ENCODE measurements at places on chromosomes 16 and 17.
A peak's percentile ranks its signal among the peaks of the same experiment; 100 is the strongest.

GRCh38 chr17:27506348-27507218 is 50.3 kb downstream of the KSR1 start:
- peak; percentile 96 for DNase-seq

GRCh38 chr17:75823257-75824041 is 20.8 kb downstream of the UNC13D start:
- no peak for DNase-seq

GRCh38 chr16:12819126-12820117 is 15.7 kb upstream of the CPPED1 start:
- DNase-seq, result peak; percentile 41

DNA sequence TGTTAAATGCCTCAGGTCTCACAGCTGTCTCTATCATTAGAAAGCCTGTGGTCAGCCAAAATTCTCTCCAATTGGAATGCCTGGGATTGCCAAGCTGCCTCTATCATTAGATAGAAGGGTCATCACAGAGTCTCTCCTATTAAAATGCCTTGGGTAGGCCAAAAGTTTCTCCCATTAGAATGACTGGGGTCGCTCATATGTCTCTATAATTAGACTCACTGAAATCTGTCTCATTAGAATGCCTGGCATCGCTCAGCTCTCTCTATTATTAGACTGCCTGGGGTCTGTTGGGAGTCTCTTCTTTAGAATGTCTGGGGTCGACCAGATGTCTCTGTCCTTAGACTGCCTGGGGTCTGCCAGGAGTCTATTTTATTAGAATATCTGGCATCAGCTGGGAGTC is 2265.1 kb downstream of the TP53TG3F start:
- no peak for DNase-seq

DNA sequence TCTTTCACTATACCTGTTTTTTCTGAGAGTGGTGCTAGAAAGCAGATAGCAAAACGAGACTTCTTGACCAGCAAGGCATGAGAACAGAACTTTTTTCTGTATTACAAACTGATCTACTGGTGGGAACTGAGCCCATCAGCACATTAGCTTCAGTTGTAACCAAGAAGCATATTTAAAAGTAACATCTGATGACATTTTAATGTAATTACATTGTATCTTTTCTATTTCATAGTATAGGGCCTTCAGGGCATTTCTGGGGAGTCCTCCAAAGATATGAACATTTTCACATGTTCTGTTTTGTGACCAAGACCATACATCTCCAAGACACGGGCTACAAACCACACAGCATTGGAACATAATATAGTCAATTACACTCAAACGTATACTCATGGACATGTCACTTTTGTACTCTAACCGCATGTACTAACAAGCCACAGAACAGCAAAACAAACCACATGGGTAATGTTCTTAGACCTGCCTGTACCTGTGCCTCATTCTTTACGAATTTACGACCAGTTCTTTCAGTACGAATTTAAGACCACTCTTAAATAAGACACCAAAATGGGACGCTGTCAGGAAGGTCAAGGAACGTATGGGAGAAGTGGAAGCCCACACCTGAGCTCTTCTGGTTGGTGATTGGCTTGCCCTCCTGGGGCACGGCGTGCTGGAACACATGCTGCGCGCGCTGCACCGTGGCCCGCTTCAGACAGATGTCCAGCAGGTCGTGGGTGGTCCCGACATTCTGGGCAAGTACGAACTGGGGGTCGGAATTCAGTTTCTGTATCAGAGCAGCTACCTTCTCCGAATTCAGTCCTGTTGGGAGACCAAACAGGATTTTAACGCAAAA is 825 bp downstream of the BLMH start:
- DNase-seq, result peak; percentile 81

DNA sequence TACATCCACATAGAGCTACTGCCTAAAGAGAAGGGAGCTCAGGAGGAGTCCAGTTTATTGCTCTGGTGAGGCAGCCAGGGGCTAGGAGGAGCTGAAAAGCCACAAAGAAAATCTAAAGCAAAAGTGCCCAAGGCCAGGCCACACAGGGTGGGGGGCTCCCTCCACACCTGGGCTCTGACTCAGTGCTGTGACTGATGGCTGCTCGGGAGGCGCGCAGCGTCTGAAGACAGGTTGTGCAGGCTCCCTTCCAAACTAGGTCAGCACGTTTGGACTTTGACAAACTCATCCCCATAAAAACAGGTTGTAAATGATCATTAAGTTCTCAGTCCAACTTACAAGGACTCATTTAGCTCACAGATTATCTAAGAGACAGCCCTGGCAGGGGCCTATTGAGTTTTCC is 22.2 kb upstream of the LCMT1 start:
- DNase-seq, result no peak

GRCh38 chr17:42517516-42517915 is 18.5 kb upstream of the NAGLU start:
- peak; percentile 68 for DNase-seq

- no peak for DNase-seq
Measured at GRCh38 chr16:24776501-24777220, 47.2 kb downstream of the TNRC6A start.

DNA sequence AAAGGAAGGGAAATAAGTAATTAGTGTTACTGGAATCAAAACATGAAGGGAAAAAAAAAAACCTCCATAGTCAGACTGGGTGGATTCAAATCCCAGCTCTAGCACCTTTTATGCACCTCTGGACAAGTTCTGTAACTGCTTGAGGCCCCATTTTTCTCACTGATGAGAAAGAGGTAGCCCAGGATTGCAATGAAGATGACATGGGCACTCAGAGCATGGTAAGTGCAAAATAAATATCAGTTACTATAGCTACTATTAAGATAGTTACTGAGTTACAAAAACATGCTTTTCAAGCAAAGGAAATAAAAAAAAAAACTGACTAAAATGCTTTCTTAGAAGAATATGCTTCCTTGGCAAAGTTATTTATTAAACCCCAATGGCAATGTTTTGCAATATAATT is 58.8 kb downstream of the CEP95 start:
- no peak for DNase-seq

DNA sequence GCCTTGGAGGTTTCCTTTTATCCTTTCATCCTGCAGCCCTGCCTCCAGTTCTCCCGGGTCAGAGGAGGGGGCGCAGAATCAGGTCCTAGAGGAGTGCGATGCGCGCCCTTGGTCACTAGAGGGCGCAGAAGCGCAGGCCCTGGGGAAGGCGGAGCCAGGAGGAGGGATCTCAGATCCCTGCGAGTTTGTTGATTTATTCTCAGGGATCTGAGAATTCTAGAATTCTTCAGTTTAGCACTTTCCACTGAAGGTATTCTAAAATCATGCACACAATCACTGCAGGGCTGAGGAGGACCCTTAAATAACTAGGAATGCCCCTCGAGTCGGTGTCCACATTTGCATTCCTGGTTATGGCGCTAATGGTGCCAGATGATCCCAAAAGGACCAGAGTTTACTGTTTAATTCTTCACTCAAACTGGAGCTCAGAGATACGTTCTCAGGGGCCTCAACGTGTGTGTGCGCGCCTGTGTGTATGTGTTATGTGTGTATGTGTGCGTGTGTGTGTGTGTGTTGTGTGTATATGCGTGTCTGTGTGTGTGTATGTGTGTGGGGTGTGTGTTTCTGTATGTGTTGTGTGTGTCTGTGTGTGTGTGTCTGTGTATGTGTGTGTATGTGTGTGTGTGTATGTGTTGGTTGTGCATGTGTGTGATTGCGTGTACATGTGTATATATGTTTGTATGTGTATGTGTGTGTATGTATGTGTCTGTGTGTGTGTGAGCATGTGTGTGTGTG is 6.9 kb upstream of the ELAC2 start:
- DNase-seq, result peak; percentile 53

- peak; percentile 72 for DNase-seq
Measured at GRCh38 chr17:76265624-76266243, 586 bp downstream of the UBALD2 start.

- DNase-seq, result no peak
Measured at GRCh38 chr17:13812350-13812749, 210.6 kb upstream of the HS3ST3A1 start.

DNA sequence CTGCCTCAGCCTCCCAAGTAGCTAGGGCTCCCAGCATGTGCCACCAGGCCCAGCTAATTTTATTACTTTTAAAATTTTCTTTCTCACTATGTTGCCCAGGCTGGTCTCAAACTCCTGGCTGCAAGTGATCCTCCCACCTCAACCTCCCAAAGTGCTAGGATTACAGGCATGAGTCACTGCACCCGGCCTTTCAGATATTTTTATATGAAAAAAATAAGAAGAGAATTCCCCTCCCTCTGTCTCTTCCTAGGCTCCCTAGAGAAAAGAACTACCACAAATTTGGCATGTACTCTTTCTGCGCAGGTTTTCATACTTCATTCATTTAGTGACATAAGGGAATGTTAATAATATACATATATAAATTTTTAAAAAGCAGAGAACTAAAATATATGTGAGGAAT is 21.7 kb upstream of the SMURF2 start:
- no peak for DNase-seq

GRCh38 chr17:7650509-7651096 is at the start of gene ATP1B2:
ATP1B2 (plus strand) TSS chr17:7650926; CDS start chr17:7651519, 593 bp downstream.
- peak; percentile 86 for DNase-seq

DNA sequence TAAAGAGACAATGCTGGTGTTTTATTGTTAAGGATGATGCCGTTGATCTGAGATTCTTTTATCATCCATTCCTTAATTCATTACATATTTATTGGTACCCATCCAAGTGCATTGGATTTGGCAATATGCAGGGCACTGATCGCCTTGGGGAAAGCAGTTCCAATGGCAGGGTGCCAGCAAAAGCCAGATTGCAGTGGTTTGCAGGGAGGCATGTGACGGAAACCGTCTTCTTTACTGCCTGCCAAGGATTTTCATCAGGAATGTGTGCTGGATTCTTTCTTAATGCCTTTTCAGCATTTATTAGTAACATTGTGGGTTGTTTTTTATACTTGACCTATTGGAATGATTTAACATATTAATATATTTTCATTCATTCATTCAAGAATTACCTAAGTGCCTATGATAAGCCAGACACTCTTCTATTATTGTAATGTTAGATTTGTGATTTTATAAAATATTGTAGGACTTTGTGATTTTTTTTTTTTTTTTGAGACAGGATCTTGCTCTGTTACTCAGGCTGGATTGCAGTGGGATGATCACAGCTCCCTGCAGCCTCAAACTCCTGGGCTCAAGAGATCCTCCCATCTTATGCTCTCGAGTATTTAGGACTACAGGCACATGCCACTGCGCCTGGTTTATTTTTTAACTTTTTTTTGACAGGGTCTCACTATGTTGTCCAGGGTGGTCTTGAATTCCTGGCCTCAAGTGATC is 93.4 kb upstream of the TNRC6A start:
- no peak for DNase-seq

GRCh38 chr16:54577651-54578128 is 291.1 kb upstream of the IRX3 start:
- no peak for DNase-seq

GRCh38 chr16:66359811-66360608 is 6.5 kb upstream of the CDH5 start:
- no peak for DNase-seq

- DNase-seq, result no peak
Measured at GRCh38 chr16:68450741-68451255, 2.5 kb upstream of the SMPD3 start.

- no peak for DNase-seq
Measured at GRCh38 chr17:49370971-49371834, 9.2 kb upstream of the ZNF652 start.

- DNase-seq, result no peak
Measured at GRCh38 chr17:42639525-42640113, 19.5 kb upstream of the TUBG2 start.

- DNase-seq, result no peak
Measured at GRCh38 chr16:72220875-72221629, 49.1 kb upstream of the PMFBP1 start.

GRCh38 chr17:42163113-42163512 is 8.3 kb upstream of the RAB5C start:
- DNase-seq, result no peak

DNA sequence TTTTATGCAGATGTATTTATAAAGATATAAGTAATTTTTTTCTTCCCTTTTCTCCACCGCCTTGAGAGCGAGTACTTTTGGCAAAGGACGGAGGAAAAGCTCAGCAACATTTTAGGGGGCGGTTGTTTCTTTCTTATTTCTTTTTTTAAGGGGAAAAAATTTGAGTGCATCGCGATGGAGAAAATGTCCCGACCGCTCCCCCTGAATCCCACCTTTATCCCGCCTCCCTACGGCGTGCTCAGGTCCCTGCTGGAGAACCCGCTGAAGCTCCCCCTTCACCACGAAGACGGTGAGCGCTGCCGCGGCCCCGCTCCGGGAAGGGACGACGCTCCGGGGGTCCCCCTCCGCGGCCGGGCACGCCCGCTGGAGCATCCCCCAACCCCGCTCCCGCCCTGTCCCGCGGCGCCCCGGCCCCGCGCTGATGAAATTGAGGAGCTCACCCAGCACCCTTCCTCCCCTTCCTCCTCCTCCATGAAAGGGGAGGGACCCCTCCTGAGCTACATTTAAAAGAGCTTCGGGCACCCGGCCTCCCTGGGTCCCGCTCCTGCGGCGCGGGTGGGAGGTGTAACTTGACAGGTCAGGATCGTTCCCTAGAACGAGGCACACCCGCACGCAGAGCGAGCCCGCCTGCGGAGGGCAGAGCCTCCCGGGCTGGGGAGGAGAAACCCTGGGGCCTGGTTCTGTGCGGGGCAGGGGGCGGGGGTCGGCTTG is 706 bp downstream of the HLF start:
- peak; percentile 35 for DNase-seq

DNA sequence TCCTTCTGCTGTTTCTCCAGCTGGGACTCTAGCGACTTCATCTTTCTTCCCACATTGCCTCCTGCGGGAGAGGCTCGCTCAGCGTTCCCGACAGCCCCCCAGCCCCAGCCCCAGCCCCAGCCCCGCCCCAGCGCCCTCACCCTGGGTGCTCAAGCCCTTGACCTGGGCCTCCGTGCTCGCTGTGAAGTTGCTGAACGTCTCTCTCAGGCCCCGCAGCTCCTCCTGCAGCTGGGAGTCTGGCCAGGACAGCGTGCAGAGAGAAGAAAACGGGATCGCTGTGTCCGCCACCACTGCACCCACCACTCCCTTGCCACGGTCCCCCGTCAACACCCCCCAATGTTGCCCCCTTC is 2.4 kb downstream of the ASGR1 start:
- no peak for DNase-seq

DNA sequence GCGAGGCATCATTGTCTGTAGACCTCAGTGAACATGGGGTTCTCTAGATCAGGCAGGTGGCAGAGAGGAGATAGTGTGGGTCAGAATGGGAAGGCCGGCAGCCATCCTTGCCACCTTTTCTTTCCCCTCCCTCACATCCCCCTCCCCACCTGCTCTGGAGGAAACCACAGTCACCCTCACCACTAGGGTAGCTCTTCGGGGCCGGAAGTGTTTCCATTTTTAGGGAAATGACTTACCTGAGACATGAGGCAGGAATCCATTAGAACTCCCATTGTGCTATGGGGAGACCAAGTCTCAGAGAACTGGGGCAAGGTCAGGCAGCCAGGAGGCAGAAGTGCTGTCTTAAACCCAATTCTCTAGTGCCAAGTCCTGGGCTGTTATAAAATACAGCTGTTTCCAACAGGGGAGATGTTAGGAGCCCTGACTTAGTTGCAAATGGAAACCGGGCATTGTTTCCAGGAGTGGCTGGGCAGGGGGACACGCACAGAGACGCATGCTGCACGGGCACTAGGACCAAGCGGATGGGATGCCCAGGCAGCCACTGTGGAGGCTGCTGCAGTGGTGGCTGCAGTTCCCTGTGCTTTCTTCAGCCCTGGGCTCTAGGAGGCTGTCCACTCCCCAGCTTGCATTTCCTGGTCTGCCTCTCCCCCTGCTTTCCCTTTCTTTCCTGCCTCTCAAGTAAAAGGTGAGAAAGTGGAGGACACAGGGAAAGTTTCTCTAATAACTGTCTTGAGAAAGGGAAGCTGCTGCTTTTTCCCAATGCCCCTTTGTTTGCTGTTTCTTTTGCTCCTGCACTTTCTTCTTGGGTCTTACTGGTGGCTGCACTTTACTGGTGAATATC is 2.8 kb downstream of the HAS3 start:
- no peak for DNase-seq

- no peak for DNase-seq
Measured at GRCh38 chr16:29146266-29146665, 161.4 kb downstream of the LAT start.
